ENCODE measurements at places on chromosomes 1 and 21. TPM values are rescaled to one million over a fixed set of nuclear protein-coding genes. Genes with fewer than 3 reads are reported as not detected.

The ACTN2 gene
- total RNA-seq = 0.05 TPM

- no peak overlapping the region for H3K4me3 ChIP-seq
- peak overlapping the region; percentile 67 for H3K27ac ChIP-seq
- DNase-seq = peak; percentile 52
- H3K36me3 ChIP-seq = no peaks in the 10 kb centered on the region
- H3K4me1 ChIP-seq = no peaks in the 10 kb centered on the region
These were observed 4.3 kb upstream of the CBR1 start for GRCh38 chr21:36065497-36066036.

DNA sequence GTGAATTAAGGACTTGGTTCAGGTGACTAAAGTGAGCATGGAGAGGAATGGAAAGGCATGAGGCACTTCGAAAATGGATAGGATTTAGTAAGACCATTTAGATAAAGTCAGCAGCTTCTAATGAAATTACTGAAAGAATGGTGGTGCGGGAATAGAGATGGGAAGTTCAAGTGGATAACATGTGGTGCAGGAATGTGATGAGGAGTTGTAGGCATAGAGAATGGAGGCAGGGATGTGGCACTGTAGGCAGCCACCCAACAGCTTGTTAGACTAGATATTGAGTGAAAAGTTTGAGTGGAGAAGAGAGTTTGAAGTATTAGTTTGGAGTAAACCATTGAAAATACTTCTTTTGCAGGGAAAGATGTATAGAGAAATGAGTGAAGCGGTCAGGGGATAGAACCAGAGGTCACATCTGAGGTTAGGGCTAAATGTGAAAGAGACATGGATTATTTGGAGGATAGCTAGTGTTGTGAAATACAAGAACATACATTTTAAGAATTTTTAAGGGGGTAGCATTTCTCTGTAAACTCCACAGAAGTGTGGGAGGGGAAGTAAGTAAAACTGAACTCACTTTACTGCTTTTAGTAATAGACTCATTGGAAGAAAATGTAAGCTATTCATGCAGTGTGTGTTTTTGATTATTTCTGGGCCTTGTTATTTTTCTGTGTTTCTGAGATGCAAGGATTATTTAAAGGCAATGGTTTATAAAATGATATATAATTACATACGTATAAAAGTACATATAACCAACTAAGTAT is 46.2 kb downstream of the DYRK1A start:
- peaks cover 9% of the 10 kb centered on the region for H3K4me1 ChIP-seq
- no peak overlapping the region for H3K27ac ChIP-seq
- no peak overlapping the region for H3K4me3 ChIP-seq
- DNase-seq = no peak

- no peaks in the 10 kb centered on the region for H3K4me1 ChIP-seq
- H3K4me3 ChIP-seq = no peak overlapping the region
- H3K36me3 ChIP-seq = no peaks in the 10 kb centered on the region
- no peak overlapping the region for H3K27ac ChIP-seq
- no peaks in the 10 kb centered on the region for H3K27me3 ChIP-seq
- DNase-seq = no peak
These were observed 7.7 kb downstream of the P3H1 start for GRCh38 chr1:42759114-42759513.

- no peak overlapping the region for H3K4me3 ChIP-seq
- no peaks in the 10 kb centered on the region for H3K4me1 ChIP-seq
- no peak overlapping the region for H3K27ac ChIP-seq
- no peak for DNase-seq
- H3K36me3 ChIP-seq = no peaks in the 10 kb centered on the region
- no peaks in the 10 kb centered on the region for H3K27me3 ChIP-seq
These were observed 133.0 kb downstream of the LRRC7 start for GRCh38 chr1:69700770-69701169.

GRCh38 chr1:33323663-33324477 is 3.0 kb upstream of the A3GALT2 start:
- no peak for DNase-seq
- H3K4me1 ChIP-seq = no peaks in the 10 kb centered on the region

All from colonic mucosa (tissue), 4 donors.